ENCODE measurements at places on chromosomes 16 and 17.

DNA sequence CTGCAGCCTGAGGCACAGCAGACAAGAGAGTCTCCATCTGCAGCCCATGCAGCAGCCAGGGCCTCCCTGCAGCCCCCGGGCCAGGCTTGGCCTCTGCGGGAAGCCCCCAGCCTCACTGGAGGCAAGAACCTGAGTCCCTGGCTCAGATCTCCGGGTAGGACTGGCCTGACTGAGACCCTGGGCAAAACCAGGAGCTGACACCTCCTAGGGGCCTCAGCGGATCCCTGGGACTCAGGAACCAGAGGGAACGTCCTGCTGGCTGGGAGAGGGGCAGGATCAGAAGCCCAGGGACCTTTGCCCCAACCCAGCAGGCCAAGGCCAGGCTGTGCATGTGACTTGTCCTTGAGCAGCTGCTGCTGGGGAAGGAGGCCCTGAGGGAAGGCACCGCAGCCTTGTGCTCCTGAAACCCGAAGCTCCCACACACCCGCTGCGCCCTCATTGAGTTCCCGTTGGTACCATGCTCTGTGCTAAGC lies 1.7 kb upstream of the PRSS21 start:
- no peak for DNase-seq

- DNase-seq = no peak
Measured at GRCh38 chr17:42989141-42989540, 8.8 kb downstream of the RUNDC1 start.

DNA sequence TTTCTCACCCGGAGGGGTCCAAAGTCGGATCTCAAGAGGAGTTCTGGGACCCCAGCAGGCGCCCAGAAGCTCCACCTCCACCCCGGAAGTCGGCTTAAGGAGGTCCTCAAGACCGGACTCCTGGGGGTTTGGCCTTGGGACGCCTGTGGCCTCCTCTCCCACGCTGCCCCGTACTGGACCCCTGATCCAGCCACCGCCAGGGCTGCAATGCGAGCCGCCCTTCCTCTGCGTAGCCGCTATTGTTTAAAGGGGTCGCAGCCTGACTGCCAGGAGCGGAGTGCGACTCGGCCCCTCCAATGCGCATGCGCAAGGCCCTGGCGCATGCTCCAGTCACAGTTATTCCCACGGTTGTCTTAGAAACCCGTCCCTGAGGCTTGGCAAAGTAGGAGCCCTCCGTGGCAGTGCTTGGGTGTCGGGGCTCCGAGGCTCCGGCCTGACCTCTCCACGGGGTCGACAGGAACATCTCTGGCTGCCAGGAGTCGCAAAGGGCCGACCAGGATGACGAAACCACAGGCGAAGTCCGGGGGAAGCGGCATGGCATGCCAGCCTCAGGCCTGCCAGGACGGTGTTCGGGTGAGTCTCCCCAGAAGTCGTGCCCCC lies 719.0 kb downstream of the KCNJ18 start:
- no peak for DNase-seq

- peak; percentile 54 for DNase-seq
Measured at GRCh38 chr16:57000271-57001025, 11.1 kb downstream of the NLRC5 start.

GRCh38 chr16:24745791-24746190 lies 16.3 kb downstream of the TNRC6A start:
- no peak for DNase-seq

GRCh38 chr17:49035470-49036269 lies 38.5 kb downstream of the IGF2BP1 start:
- DNase-seq = peak; percentile 24
